ENCODE measurements at places on chromosomes 6 and 20.

GRCh38 chr20:40497899-40498691 lies 190.9 kb downstream of the MAFB start:
- DNase-seq = no peak

DNA sequence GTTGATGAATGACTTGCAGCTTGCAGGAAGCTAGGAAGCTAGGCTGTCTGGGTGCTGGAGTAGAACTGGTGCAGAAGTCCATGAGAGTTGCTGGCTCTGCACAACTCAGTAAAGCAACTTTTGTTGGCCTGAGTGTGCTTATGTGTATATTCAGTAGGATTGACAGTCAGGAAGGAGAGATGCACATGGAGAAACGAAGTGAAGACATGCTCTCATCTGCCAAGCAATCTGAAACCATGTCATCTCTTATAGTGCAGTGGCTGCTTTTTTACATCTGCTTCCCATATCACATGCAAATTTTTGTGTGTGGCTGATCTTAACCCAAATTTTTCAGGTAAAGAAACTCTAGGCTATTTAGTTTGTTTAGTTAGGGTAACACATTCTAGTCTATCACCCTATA lies 252.4 kb upstream of the HS3ST5 start:
- no peak for DNase-seq

- DNase-seq = no peak
Measured at GRCh38 chr6:133544419-133544818, 303.3 kb downstream of the EYA4 start.

DNA sequence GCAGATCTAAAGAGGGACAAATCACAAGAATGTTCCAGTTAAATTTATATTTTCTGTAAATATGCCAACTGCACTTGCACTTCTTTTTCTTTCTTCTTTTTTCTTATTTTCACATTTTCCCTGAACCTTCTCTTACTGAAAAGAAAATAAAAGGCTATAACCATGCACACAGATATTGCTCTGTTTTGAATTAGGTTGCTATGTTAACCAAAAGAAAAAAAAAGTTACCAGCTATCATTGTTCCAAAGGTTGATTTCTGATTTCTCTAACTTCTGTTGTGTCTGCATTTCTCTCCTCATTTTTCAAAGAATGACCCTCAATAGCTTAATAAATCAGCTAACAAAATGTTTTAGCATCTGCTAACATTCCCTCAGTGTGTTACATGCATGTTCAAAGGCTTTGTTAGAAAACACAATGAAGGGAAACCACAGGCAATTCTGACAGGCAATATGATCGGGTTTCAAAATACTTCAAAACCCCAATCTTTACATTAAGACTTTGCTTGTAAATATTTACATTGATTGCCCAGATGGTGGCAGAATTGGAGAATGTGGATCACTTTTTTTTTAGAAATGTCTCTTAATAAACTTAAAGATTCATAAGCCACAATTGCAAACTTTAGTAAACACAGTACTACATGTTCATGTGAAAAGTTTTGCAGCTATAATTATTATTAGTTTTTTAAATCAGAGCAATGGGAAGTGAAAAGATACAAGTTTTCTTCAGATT lies 928.3 kb upstream of the FLRT3 start:
- DNase-seq = no peak

DNA sequence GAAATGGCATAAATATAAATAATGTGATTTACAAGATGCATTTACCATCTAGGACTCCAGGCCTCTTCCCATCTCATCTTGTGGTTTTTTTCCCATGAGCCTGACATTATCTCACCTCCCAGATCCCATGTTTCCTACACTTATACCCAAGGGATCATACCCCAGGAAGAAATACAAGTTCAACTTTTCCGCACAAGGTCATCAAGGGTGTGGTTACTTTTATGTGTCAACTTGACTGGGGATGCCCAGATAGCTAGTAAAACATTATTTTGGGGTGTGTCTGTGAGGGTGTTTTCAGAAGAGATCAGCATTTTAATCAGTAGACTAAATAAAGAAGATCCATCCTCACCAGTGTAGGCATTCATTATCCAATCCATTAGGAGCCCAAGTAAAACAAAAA lies 176.3 kb upstream of the TNFAIP3 start:
- no peak for DNase-seq

- DNase-seq = no peak
Measured at GRCh38 chr20:23046431-23046830, 3.0 kb downstream of the THBD start.

DNA sequence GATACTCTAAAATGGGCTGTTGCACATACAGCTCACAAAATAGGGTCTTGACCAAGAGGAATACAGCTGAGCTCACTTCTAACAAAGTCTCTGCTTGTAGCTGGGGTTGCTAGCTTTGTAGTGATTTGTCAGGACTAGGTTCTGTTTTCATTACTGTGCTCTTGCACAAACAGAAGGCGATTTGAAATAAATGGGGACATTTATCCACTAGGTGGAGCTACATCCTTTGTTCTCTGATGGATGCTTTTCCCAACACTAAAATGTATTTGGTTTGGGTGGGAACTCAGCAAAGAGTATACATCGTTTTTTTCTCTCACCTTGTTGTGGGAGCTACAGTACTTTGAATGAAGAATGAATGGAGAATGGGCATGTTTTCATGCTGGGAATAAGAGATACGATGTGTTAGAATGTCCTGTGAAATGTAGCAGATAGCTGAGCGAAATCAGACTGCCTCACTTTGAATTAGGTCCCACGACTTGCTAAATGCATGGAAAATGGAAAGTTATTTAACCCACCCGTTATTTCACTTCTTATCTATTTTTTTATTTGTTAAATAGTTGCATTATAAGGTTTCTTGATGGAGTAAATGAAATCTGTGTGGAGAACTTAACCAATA lies 494.7 kb upstream of the MAP3K7 start:
- no peak for DNase-seq

GRCh38 chr20:38842558-38842981 lies 37.1 kb downstream of the PPP1R16B start:
- peak; percentile 71 for DNase-seq

- no peak for DNase-seq
Measured at GRCh38 chr6:4008324-4009047, 70.5 kb downstream of the FAM217A start.

- DNase-seq = no peak
Measured at GRCh38 chr6:31958412-31958740, 395 bp downstream of the NELFE start.

DNA sequence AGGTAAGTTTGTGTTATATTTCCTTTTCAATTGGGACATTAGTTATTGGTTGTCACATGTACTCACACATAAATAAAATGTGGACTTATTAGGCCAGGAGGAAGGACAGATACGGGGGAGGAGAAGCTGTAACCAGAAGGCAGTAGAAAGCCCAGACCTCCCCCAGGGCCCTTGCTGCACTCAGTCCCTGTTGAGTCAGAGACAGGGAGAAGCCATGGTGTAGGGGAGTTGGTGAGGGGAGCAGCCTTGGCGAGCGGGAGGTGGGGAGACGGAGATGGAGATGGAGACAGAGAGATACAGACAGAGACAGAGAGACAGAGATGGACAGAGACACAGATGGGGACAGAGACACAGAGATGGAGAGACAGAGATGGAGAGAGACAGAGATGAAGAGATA lies 263.2 kb downstream of the DLL1 start:
- DNase-seq = no peak

DNA sequence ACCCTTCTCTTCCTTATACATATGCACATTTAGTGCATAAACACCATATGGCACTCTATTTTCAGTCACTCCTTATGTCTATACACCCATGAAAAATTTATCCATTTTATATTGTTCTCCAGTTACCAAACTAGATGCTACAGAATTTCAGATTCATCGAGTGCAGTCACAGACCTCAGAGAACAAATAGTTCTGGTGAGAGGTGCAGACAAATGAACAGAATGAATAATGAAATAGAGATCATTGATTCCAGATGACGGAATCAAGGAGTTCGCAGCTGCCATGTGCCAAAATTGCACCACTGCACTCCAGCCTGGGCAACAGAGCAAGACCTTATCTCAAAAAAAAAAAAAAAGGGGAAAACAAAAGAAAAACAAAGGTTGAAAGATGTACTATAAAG lies 214.8 kb upstream of the CEP162 start:
- no peak for DNase-seq

DNA sequence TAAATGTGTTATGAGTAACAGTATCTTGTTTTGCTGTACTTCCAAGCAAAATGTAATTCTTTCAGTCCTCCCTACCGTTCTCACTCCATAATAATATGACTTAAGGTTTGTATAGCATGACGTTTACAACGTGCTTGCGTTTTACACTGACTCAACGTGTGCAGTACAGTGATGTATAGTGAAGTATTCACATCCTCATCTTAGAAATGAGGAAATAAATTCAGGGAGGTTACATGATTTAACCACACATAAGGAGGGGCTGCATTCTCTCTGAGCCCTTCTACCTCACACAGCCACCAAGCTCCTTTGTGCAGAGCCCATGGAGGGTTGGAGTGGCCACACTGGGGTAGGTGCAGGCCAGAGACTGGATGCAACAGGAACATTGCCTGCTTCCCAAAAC lies 164.5 kb downstream of the MTHFD1L start:
- no peak for DNase-seq

DNA sequence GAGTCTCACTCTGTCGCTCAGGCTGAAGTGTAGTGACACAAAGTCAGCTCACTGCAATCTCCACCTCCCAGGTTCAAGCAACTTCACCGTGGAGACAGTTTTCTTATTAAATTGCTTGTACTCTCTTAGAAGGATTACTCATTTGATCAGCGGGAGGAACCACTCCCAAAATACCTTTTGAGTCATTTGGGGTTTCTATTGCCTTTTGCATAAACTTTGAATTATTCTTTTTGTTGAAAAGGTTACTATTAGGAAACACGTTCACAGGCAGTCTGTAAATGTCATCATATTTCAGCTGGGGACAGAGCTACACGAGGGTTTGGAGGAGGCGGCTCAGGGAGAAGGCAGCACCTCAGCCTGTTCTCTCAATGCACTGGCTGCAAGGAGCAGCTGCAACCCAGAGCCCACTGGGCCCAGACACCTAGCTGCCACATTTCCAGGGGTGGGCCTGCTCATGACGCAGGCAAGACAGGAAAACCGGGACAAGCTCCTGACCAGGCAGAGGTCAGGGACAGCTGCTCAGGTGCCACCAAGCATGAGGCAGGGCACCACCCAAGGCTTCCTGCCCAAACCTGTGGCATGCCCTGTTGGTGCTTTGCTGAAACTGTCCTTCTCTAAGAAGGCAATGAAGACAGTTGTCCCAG lies 205.9 kb downstream of the BMP7 start:
- no peak for DNase-seq

DNA sequence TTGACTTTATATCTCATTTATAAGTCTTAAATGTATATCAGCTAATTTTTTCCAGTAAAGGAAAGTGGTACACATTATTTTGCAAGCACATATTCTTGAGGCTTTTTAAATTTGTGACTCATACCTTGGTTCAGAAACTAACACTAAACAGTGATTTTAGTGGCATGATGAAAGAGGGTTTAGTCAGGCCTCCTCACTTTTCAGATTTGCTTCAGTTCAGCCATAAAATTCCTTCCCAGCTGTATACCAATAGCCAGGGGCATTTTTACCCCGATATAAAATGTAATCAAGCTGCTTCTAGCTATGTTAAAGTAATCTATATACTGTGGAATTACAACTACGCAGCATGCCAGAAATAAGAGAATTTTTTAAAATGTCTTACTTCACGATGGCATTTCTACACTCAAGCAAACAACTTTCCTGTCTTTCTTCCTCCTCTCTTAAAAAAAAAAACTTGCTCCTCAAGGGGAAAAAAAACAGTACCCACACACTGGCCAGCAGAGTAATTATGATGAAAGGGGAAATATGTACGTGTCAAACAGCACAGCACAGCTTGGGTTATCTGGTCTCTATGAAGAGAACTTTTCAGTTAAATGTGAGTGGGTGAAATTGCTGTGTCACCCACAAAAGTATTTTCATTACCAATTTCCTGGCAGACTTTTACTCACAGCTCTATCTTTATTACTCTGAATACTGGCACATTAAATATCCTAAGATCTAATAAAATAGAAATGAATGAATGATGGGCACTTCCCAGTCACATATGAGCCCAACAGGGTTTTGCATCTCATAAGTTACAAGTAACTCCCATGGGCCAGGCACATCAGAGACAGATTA lies 244.8 kb upstream of the TENT5A start:
- DNase-seq = no peak

DNA sequence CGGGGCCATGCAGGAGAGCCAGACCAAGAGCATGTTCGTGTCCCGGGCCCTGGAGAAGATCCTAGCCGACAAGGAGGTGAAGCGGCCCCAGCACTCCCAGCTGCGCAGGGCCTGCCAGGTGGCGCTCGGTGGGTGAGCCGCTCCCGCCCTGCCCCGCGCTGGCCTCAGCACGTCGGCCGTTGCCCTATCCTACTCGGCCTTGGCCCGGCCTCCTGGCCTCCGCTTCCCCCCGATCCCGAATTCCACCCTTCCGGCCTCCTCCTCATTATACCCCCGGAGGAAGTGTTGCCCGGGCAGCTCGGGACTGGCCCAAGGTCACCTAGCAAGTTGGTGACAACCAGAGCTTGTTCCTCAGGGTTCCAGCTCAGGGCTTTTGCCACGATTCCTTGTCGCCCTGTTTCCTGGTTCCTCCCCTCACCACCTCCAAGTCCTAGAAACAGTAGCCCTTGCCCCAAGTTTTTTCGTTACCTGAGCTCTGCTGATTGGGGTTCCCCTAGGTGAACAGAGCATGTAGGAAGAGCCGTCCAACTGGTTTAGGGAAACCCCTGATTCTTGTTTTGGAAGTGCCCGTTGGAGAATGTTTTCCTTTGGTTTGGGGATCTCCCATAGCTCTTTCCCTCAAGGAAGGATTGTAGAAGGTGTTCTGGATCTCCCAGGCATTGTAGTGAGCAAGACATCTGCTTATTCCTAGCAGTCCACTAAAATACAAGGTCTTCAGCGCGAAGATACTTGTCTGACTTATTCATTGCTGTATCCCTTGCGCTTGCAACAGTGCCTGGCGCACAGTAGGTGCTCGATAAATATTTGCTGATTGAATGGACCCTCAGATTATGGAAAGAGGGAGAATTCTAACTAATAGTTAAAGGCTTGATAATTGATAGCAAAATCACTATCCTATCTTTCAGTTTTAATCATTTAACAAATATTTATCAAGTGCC lies 641 bp downstream of the ARFGEF2 start:
- DNase-seq = no peak

- no peak for DNase-seq
Measured at GRCh38 chr20:17833036-17833674, 133.4 kb downstream of the BANF2 start.

- DNase-seq = peak; percentile 4
Measured at GRCh38 chr6:46078294-46078693, 51.5 kb upstream of the ENPP4 start.

DNA sequence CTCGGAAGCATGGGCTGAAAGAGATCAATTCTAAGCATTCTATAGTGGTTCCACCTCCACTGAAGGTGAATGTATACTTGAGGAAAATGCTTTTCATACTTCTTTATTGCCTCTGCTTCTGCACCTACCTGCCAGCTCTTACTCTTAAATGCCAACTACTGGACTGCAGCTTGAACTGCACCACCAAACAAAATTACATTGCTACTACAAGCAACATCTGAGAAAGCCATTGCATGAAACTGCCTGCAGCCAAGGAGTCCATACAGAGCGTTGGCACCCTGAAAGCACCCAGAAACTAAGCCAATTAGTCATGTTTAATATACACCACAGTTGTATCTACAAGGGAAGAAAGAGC lies 440.9 kb downstream of the BTBD3 start:
- DNase-seq = no peak

Measured in stimulated activated CD4-positive, alpha-beta T cell treated with anti-CD3 and anti-CD28 coated beads, Interleukin-12 subunit alpha, Interleukin-12 subunit beta, amount 100 ng/mL, for 4 hours (primary cell).